Fibroblast of skin of right quadriceps (primary cell): ENCODE measurements at places on chromosomes 16 and 17.

DNA sequence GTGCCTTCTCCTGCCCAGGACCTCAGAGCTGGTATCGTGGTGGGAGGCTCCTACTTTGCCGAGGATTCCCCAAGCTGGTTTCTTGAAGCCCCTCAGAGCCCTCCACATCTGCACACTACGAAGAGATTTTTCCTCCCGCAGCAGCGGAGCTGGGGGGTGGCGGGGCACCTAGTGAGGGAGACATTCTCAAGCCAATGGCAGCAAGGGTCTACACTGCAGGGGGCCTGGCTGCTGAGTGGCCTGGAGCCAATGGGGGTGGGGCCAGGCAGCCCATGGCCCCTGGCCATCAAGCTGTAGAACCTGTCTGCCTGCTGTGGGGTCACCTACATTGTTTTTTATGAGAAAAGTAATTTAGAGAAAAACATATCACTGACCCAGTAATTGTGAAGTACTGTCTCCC is 5.0 kb downstream of the SLC26A11 start:
- DNase-seq = no peak

GRCh38 chr16:65355706-65356105 is 233.8 kb upstream of the CDH11 start:
- DNase-seq = no peak

DNA sequence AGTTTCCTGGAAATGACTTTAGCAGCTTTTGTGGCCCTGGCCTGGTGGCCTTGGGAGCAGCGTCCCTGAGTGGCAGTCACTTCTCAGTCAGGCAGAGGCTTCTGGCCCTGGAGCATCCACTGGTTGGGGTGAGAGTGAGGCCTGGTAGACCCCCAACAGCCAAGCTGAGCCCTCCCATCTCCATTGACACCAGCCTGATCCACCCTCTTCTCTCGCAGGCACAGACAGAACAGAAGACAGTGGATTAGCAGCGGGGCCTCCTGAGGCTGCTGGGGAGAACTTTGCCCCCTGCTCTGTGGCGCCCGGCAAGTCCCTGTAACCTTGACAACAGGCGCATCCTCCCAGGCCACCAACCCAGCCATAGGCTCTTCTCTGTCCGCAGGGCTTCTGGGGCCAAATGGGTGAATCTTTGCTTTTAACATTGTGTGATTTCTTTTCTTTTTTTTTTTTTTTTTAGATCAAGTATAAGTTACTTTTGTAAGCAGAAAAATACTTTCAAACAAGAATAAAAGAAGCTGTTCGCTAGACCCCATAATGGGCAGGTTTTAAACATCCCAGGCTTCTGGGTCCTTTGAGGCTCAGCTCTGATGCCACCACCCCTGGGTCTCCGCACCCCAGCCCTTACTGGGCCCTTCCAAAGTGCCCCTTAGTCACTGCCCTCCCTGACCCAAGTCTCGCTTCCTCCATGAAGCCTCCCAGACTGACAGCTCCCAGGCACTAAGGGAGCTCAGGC is 12.7 kb upstream of the FLYWCH1 start:
- no peak for DNase-seq

GRCh38 chr16:86756882-86757703 is 178.7 kb downstream of the FOXL1 start:
- no peak for DNase-seq

DNA sequence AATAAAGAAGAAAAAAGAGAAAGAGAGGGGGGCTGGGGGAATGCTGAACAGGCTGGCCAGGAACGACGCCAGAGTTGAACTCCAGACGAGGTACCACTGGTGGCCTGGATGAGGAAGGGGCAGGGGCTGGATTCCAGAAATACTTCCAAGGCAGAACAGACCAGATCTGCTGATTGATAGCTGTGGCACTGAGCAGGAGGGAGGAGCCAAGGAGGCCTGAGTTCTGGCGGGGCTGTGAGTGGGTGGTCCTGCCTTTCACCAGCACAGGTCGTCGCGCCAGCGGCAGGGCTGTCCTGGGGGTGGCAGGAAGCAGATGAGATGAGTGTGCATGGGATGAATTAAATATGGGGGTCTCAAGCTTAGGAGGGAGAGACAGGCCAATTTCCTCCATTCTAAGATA is 5.5 kb downstream of the CCDC42 start:
- DNase-seq = no peak

DNA sequence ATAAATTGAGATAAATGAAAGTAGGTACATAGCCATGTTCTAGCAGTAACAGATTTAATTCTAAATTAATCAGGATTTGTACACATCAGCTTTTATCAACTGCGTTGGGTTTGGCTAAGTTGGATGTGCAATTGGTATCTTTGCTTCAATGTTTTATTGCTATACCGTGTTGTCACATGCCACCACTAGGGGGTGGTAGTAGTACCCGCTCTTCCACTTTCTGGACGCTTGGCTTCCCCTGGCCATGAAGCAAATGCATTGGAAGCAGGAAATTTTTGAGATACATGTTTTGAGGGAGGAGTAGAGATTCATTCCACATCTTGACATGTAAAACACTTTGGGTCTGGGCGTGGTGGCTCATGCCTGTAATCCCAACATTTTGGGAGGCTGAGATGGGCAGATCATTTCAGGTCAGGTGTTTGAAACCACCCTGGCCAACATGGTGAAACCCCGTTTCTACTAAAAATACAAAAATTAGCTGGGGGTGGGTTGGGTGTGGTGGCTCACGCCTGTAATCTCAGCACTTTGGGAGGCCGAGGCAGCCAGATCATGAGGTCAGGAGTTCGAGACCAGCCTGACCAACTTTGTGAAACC is 58.6 kb downstream of the EMP2 start:
- DNase-seq = peak; percentile 61
